ENCODE measurements at places on chromosomes 5 and 9.

DNA sequence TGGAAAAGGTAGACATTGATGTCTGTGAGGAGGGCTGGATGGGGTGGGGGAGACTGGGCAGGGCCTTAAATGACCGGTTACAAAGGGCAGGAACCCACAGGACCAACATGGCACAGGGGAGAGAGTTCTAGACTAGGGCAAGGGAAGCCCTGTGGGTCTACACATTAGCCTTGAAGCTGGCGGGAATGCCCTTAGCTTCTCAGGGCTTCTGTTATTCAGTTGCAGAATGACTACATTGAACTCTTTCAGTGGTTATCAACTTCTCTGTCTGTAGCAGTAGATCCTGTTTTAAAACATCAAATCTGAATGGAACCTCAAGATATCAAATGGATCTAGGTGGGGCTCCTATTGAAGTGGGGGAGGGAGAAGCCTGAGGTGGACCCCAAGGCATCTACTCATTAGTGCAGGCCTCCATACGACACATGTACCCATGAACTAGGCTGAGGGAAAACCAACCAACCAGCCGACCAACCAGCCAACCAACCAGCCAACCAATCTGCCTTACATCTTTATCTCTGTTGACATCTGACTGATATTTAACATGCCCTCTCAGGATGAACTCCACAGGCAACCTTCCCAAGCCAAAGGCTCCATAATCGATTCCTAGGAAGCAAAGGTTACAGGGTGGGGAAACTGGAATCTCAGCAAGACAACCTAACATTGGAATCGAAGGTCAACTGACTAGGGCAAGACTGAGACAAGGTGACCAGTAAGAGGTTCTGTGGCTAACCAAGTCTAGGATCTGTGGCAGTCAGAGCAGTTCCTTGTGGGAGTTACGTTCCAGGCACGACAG, 48.3 kb downstream of the DAP start:
- no peak for DNase-seq

DNA sequence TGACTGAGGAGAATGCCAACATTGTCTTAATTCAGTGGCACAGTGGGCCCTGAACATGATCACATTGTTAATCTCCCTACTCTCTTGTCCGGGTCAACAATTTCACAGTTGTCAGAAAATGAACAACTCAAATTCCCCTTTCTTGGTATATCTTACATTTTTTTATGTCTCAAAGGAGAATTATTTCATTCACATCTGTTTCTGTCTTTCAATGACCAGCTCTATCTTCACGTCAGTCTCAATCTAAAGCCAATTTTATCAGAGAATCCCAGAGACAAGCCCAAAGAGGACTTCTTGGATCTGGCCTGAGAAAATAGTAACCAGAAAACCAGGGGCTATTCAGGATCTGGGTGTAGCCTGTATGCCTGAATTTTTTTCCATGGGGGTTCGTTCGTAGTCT, 477.5 kb downstream of the PDE4D start:
- no peak for DNase-seq

DNA sequence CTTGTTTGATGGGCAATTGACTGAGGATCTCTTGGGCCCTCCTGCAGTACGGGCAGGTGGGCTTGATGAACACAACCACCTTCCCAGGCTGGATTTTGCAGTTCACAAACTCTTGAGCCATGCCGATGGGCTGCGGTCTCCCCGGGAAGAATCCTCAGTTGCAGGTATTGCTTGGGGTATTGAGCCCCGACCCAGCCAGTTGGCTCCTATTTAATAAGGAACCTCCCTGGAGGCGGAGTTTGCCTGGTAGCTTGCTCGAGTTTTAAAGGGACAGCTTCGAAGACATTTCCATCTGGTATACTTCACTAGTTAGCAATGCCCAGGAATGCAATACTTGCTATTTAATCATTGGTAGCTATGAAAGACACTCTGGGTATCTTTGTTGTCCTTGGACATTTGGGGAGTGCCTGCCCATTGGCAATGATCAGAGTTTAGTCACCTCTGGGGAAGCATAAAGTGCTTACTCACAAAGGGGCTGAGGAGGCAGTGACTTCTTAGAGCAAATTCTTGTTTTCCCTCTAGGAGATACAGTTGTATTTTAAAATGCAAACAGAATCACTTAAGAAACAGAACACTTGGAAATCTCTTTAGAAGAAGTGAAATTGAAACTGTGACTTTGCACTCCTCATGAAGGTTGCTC, at the start of gene GLRX:
Gene GLRX (minus strand): TSS at position 185 of the 640 bp plus-strand sequence. CDS start 64 bp downstream, at position 121.
- DNase-seq, result no peak

GRCh38 chr9:14349447-14350348, 35.8 kb upstream of the NFIB start:
- no peak for DNase-seq

DNA sequence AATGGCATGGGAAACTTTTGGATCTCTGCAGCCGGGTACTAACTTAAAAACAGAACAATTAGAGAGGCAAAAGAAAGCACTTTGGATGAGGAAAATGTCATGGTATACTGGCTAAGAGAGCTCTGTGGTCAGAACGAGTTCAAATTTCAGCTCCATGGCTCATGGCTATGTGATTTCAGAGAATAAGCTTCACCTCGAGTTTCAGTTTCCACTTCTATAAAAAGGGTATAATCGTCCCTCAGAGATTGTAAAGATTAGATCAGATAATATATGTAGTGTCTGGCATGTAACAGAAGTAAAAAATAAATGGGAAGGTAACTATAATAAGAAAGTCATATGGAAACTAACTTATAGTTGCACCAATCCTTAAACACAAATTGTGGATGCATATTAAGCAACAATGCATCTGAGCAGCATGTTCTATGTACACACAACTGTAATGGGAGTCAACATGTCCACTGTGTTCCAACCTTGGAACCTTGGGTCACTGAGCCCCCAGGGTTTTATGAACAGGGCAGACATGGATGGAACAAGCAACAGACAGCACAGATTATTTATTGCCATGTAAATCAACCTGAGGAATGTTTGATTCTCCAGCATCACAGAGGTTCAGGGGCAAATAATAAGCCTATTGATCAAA, 145.4 kb downstream of the MAPKAP1 start:
- no peak for DNase-seq

DNA sequence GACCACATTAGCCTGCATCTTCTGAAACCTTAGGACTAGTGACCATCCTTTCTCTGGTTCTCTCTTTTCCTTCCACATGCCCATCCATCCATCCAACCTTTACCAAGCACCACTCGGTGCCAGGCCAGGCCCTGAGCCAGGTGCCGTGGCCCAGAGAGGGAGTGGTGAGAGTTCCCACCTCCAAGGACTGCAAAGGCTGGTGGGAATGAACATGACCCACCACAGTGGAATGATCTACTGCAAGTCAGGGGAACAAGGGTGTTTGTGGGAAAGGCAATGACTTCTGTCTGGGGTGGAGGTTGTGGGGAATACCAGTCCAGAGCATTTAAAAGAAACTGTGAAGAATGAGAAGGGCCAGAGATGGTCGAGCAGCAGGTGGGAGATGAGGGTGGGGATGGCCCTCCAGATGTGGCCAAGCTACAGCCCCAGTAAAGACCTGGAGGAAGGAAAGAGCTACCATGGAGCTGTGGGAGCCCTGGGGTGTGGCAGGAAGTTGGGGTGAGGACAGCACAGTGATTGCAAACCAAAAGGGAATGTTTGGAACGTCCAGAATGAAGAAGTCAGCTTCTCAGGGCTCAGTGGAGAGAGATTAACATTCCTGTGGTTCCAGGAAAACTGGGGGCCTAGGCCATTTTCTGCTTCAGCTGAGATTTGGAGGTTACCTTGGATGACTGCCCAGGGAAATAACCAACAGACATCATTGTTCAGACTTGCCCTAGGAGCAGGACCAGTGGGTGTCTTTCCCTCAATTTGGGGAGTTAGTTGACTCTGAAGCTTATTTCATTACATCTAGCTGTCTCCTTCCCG, 30.7 kb upstream of the CORO2A start:
- DNase-seq, result no peak

GRCh38 chr9:80926611-80927010, 762.7 kb downstream of the TLE1 start:
- DNase-seq, result no peak

DNA sequence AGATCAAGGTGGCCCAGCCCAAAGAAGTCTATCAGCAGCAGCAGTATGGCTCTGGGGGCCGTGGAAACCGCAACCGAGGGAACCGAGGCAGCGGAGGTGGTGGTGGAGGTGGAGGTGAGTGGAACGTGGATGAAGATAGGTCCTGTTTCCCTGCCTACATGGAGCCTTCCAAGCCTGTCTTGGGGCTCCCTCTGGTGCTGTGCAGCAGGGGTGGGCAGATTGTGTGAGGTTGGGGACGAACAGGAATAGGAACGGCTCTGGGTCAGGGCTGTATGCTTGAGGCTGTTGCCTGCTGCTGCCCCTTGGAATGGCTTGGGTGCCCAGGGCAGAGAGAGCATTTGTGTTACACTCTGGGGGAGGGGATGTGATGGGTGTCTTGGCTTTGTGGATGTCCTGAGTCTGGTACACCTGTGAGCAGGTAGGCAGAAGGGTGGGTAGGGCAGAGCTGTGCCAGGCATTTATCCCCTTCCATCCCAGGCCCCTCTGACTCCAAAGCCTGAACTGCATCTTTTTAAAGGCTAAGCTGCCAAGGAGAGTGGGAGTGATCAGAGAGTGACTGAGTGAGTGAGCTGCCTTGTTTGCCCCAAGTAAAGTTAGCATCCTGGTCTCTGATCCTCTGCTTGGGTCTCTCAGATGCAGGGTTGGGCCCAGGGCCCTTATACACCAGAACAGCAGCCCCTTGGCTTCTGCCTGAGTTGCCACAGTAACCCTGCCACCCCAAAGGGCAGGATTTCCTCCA, 5.2 kb downstream of the HNRNPAB start:
- DNase-seq, result no peak

GRCh38 chr5:160930406-160930805, 78.4 kb upstream of the ATP10B start:
- no peak for DNase-seq

- no peak for DNase-seq
These were observed 1.2 kb upstream of the RFK start for GRCh38 chr9:76395381-76395780.

DNA sequence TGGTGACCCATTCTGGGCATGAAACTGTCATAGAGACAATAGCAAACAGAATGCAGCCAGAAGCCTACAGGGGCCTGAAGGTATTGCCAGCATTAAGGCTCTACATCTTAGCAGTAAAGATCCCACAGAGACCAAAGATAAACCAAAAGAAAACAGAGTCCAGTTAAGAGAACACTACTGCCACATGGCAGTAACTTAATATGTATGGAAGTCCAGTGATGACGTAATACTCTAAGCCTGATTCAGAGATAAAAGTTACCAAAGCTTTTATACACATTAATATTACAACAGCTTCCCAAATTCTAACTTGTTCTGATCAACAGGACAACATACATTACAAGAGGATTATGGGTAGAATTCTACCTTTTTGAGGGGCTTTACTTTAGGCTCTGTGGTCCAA, 371.5 kb downstream of the PRELID2 start:
- DNase-seq, result no peak

GRCh38 chr5:167835146-167835545, 456.3 kb upstream of the WWC1 start:
- DNase-seq, result no peak

- DNase-seq, result no peak
These were observed 67.5 kb downstream of the TLE1 start for GRCh38 chr9:81621785-81622259.

GRCh38 chr9:131697097-131697496, 42.8 kb downstream of the RAPGEF1 start:
- DNase-seq, result no peak

DNA sequence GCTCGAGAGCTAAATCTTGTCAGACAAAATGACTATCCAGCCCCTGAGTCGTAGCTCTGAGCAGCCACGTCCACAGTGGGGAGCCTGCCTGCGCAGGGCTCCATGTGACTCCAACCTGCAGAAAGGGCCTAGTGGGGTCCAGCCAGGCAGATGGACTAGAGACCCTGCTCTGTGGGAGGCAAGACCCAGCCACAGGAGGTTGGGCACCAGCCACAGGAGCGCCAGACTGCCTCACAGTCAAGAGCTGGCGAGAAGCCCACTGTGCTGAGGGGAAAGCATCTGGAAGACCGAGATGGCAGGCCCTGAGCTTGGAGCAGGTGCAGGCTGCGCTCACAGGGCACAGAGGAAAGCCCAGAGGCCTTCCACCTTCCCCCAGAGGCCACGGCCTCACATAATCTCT, 61.4 kb downstream of the C5orf15 start:
- no peak for DNase-seq

DNA sequence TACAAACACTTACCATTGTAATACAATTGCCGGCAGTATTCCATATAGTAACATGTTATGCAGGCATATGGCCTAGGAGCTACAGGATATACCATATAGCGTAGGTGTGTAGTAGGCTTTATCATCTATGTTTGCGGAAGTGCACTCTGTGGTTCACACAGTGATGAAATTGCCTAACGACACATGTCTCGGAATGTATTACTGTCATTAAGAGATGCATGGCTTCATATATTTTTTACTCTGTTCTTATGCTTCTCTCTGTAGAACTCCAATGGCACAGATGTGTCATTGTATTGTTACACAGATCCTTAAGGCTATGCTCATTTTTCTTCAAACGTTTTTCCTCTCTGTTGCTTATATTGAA, 19.2 kb upstream of the ANKRD18A start:
- no peak for DNase-seq

DNA sequence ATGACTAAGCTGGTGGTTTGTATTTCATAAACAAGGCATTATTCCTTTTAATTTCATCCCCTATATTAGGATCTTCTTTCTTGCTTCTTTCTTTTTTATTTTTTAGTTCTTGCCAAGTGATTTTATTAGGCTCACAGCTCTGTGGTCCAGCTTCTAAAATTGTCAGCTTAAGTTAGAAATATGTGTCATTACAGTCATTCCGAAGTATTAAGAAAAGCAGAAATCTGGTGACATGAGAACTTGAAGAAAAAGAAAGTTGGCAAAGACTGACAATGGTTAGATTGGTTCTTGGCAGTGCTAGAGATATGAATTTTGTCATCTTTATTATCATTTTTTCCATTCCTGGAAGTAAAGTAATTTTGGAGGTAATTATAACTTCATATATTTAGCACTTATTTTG, 166.5 kb upstream of the PRR16 start:
- no peak for DNase-seq

DNA sequence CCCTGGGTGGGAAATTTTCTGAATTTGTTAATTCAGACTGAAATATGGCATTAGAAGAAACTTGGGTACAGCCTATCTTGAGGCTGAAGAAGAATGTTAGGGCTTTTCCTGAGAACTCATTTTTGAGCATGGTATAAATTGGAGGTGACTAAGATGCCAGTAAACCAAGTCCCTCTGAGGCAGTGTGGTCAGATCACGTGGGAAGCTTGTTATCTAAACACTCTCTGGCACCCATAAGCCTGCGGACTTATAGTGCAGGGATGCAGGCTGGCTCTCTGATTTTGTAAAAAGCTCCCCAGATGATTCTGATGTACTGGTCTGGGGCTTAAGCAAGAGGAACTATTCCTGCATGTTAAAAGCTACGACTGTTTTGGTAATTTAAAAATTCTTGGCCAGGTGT, 34.3 kb downstream of the MTMR12 start:
- DNase-seq, result no peak

Data from stimulated activated CD4-positive, alpha-beta T cell treated with anti-CD3 and anti-CD28 coated beads, Interleukin-1b, Interleukin-23, amount 100 ng/mL, for 24 hours (primary cell).